ENCODE measurements at places on chromosomes 7 and 10. TPM values are rescaled to one million over a fixed set of nuclear protein-coding genes. Genes with fewer than 3 reads are reported as not detected.

GRIFIN gene
- not detected for total RNA-seq

NAT16 gene
- not detected for total RNA-seq

IFIT1B gene
- total RNA-seq: not detected

ZNF655 gene
- total RNA-seq: 63.1 TPM

ECHDC3 gene
- 39.4 TPM for total RNA-seq

ASB10 gene
- not detected for total RNA-seq

SEMA3E gene
- 11.9 TPM for total RNA-seq

CDK1 gene
- total RNA-seq: 3.4 TPM

GRM3 gene
- not detected for total RNA-seq

DNA sequence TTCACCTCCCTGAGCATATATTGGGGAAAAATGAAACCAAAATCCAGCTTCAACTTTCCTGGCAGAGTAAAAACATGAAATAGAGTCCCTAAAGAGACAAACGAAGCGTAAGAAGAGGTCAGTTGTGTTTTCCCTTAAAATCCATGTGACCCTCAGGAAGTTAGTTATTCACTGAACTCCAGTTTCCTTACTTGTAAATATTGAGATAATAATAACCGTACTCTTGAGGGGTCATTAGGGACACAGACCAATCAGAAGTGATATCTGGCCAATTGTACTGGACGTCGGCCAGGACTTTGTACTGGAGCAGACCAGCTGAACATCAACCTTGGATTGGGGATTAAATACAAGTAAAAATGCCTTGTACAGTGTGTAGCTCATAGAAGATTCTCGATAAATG, 167.0 kb downstream of the GATA3 start:
- H3K27ac ChIP-seq: no peak overlapping the region
- H3K4me1 ChIP-seq: no peaks in the 10 kb centered on the region
- DNase-seq: no peak
- peak overlapping the region; percentile 8 for H3K4me3 ChIP-seq
- H3K27me3 ChIP-seq: no peaks in the 10 kb centered on the region
- H3K36me3 ChIP-seq: no peaks in the 10 kb centered on the region

GRCh38 chr7:75758491-75758890, 13.5 kb downstream of the CCL26 start:
- H3K4me3 ChIP-seq: no peak overlapping the region
- H3K27me3 ChIP-seq: no peaks in the 10 kb centered on the region
- no peaks in the 10 kb centered on the region for H3K36me3 ChIP-seq
- H3K4me1 ChIP-seq: no peaks in the 10 kb centered on the region
- no peak overlapping the region for H3K27ac ChIP-seq
- no peak for DNase-seq

DNA sequence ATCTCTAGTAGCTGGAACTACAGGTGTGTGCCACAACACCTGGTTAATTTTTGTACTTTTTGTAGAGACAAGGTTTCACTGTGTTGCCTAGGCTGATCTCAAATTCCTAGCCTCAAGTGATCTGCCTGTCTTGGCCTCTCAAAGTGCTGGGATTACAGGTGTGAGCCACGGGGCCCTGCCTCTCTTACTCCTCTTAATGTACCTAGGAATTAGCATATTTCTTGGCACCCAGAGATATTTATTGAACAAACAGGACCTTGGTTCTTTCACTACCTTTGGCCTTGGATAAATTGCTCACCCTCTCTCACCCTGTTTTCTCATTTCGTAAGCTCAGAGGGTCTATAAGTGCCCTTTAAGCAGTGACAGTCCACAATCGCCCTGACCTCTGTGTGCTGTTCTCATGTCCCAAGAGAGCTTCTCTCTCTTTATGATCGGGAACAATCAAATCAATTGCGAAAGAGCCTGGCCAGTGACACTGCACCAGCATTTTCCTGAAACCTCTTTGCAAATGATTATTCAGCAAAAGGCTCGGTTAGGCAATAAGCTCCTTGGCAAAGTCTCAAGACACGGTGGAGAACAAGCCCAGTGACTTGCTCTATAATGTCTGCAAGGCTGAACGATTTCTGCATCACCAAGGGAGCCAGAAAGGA, 117.7 kb downstream of the APBB1IP start:
- no peak for DNase-seq
- peak overlapping the region; percentile 39 for H3K27ac ChIP-seq
- H3K27me3 ChIP-seq: no peaks in the 10 kb centered on the region
- no peak overlapping the region for H3K4me3 ChIP-seq

DNA sequence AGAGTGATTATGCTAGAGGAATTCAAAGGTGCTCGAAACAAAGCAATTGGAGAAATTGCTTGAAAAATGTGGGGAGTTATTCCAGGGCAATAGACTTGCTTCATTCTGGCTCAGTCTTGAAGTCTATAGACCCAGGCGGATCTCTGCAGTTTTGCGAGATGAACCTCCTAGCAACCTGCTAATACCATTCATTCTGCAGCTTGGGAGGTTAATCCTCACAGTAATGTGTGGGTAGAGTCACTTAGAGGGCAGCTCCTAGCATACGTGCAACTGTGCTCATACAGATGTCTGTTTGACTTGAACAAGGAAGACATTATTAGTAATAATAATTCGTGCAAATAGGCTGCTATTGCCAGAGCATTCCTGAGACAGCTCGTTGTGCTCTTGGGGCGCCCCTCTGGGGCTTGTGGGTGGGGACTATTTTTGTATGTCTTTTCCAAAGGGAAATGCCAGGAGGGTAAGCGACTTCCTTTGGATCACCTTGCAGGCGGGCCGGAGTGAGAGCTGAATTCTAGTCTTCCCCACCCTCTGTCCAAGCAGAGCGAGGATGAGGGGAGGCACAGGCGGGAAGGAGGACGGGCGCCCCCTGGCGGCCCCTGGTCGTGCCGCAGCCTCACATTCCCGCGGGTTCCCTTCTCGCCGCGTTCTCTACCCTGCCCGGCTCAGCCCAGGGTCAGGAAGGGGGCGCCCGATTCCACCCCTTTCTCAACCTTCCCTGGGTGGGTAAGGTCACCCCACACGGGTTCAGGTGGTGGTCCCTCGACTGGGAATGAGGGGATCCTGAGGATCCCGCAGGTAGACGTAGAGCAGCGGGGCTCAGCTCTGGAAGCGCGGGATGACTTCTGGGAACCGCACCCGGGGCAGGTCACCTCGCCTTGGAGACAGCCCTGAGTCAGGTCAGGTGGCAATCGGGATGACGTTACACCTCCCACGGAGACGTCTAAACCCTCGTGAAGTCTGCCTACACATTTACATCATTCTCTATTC, 241.5 kb downstream of the PHTF2 start:
- no peak overlapping the region for H3K27ac ChIP-seq
- no peaks in the 10 kb centered on the region for H3K27me3 ChIP-seq
- no peaks in the 10 kb centered on the region for H3K36me3 ChIP-seq
- no peak overlapping the region for H3K4me3 ChIP-seq
- DNase-seq: no peak
- no peaks in the 10 kb centered on the region for H3K4me1 ChIP-seq

GRCh38 chr7:120743128-120743527, 114.8 kb downstream of the TSPAN12 start:
- H3K36me3 ChIP-seq: no peaks in the 10 kb centered on the region
- no peak for DNase-seq
- no peaks in the 10 kb centered on the region for H3K27me3 ChIP-seq
- H3K4me3 ChIP-seq: no peak overlapping the region
- no peaks in the 10 kb centered on the region for H3K4me1 ChIP-seq

- H3K4me1 ChIP-seq: no peaks in the 10 kb centered on the region
- no peaks in the 10 kb centered on the region for H3K36me3 ChIP-seq
- no peaks in the 10 kb centered on the region for H3K27me3 ChIP-seq
- no peak overlapping the region for H3K27ac ChIP-seq
- no peak overlapping the region for H3K4me3 ChIP-seq
- no peak for DNase-seq
These were observed 99.8 kb downstream of the PTN start for GRCh38 chr7:137243741-137244140.

- no peaks in the 10 kb centered on the region for H3K4me1 ChIP-seq
- DNase-seq: no peak
- no peak overlapping the region for H3K4me3 ChIP-seq
These were observed 32.7 kb downstream of the FANK1 start for GRCh38 chr10:125928928-125929585.

- no peak overlapping the region for H3K4me3 ChIP-seq
- H3K36me3 ChIP-seq: peaks cover 18% of the 10 kb centered on the region
- no peaks in the 10 kb centered on the region for H3K27me3 ChIP-seq
- H3K27ac ChIP-seq: no peak overlapping the region
These were observed 87.8 kb downstream of the MAD1L1 start for GRCh38 chr7:2144926-2145325.

GRCh38 chr7:4879396-4880081, 4.0 kb downstream of the RADIL start:
- no peaks in the 10 kb centered on the region for H3K27me3 ChIP-seq
- no peak overlapping the region for H3K27ac ChIP-seq
- no peaks in the 10 kb centered on the region for H3K36me3 ChIP-seq
- no peak overlapping the region for H3K4me3 ChIP-seq

DNA sequence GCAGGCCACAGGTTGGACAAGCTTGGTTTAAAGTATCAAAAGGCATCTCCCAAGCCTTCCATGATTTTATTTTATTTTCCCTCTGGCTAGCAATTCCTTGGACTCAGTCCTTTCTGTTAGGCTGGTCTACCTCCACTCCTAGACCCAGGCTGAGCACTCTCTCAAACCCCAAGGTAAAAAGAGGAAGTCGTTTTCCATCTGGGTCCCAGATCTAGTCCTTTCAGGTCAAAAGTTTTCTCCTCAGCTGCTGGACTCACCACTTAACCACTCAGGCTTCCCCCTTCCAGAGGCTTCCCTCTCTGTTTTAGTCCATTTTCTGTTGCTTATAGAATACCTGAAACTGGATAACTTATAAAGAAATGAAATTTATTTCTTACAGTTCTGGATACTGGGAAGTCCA, 252.3 kb upstream of the MKLN1 start:
- H3K4me3 ChIP-seq: no peak overlapping the region
- H3K27ac ChIP-seq: no peak overlapping the region
- no peaks in the 10 kb centered on the region for H3K27me3 ChIP-seq
- H3K4me1 ChIP-seq: peaks cover 54% of the 10 kb centered on the region
- no peak for DNase-seq

DNA sequence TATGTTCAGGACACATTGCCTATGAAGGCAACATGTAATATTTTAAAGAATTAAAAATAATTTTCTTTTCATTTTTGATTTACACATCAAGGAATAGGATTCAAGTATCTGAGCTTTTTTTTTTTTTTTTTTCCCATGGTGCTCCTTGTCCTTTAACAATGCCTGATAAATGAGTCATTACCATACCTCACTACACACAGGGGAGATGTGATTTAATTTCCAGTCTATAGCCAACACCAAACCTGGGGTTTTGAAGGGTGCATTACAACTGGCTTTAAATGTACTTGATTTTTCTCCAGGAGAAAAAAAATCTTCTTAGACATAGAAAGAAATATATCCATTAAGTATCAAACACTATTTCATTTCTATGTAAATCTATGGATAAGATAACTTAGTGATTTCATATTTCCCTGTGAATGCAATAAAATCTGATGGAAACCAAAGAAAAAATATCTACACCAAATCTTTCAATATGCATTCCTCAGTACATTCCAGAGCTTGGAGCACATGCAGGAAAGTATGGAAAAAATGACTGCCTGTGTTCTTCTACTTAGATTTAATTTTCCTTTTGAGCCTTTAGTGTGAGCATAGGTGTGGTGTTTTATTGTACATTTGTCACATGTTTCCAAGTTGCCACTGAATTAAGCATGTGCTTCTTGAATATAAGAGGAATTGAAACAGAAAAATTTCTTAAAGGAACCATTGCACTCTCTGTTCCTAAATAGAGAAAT, 204.8 kb upstream of the MEOX2 start:
- H3K4me3 ChIP-seq: no peak overlapping the region
- no peak overlapping the region for H3K27ac ChIP-seq
- H3K4me1 ChIP-seq: no peaks in the 10 kb centered on the region
- no peaks in the 10 kb centered on the region for H3K27me3 ChIP-seq

DNA sequence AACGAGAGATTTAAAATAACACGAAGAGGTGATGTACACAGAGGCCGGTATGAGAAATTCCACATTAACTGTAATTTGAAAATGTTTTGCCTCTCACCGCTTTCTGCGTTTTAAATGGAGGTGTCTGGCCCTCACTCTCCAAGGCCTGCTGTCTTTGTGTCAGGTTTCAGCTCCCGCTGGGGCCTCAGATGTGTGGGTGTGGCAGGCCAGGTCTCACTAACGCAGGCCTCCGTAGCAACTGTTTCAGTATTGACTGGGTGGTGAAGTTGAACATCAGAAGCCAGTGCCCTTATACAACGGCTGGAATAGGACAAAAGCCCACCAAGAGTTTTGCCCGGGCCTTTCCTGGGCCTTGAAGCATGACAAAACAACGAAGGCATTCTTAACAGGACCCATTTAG, 303.1 kb downstream of the ADARB2 start:
- DNase-seq: no peak
- H3K27ac ChIP-seq: no peak overlapping the region
- H3K36me3 ChIP-seq: no peaks in the 10 kb centered on the region

GRCh38 chr7:141820067-141820466, 21.2 kb downstream of the PRSS37 start:
- H3K4me1 ChIP-seq: no peaks in the 10 kb centered on the region
- no peaks in the 10 kb centered on the region for H3K27me3 ChIP-seq
- H3K4me3 ChIP-seq: no peak overlapping the region
- no peak for DNase-seq

GRCh38 chr7:86598721-86599120, 45.0 kb upstream of the GRM3 start:
- no peaks in the 10 kb centered on the region for H3K27me3 ChIP-seq
- H3K27ac ChIP-seq: no peak overlapping the region
- DNase-seq: no peak
- H3K4me3 ChIP-seq: no peak overlapping the region
- H3K4me1 ChIP-seq: no peaks in the 10 kb centered on the region

All from upper lobe of right lung (tissue), 1 donor.